ENCODE measurements at places on chromosomes 6 and 20.

- no peaks in the 10 kb centered on the region for H3K36me3 ChIP-seq
- H3K27me3 ChIP-seq, result no peaks in the 10 kb centered on the region
- H3K27ac ChIP-seq, result peak overlapping the region; percentile 91
- peak; percentile 96 for DNase-seq
These were observed 14.0 kb upstream of the FAM50B start for GRCh38 chr6:3835055-3835731.

- no peak overlapping the region for H3K27ac ChIP-seq
- no peak for DNase-seq
- H3K27me3 ChIP-seq, result no peaks in the 10 kb centered on the region
These were observed 528.7 kb upstream of the SOX4 start for GRCh38 chr6:21064756-21065340.

DNA sequence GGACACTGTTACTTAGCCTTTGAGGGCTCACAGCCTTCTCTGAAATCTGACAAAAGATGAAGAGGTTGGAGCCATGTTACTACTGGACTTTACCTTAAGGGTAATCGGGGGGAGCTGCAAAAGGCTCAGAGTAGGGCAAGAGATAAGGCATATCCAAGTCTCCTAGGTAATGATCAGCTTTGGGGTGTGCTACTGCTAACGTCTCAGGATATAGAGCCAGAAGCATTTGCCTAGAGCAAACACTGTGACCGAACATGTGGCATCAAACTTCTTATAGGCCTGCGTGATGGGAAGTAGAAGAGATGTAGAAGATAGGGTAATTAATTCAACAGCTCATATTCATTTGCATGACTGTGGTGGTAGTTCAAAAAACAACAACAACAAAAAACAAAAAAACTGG lies 11.1 kb downstream of the UBE2V1 start:
- H3K4me3 ChIP-seq, result no peak overlapping the region
- H3K27me3 ChIP-seq, result no peaks in the 10 kb centered on the region
- DNase-seq, result peak; percentile 50
- H3K27ac ChIP-seq, result peak overlapping the region; percentile 39

GRCh38 chr6:170152989-170153388 lies 137.9 kb downstream of the DLL1 start:
- no peaks in the 10 kb centered on the region for H3K36me3 ChIP-seq
- peak; percentile 11 for DNase-seq
- H3K27ac ChIP-seq, result no peak overlapping the region
- peaks cover 7% of the 10 kb centered on the region for H3K27me3 ChIP-seq
- no peaks in the 10 kb centered on the region for H3K4me1 ChIP-seq

- no peak overlapping the region for H3K27ac ChIP-seq
- DNase-seq, result no peak
- H3K4me1 ChIP-seq, result no peaks in the 10 kb centered on the region
- no peaks in the 10 kb centered on the region for H3K27me3 ChIP-seq
These were observed 83.4 kb downstream of the GMPR start for GRCh38 chr6:16321826-16322225.

- H3K4me1 ChIP-seq, result peaks cover 24% of the 10 kb centered on the region
- H3K27me3 ChIP-seq, result no peaks in the 10 kb centered on the region
- no peak overlapping the region for H3K4me3 ChIP-seq
- H3K36me3 ChIP-seq, result no peaks in the 10 kb centered on the region
- H3K27ac ChIP-seq, result no peak overlapping the region
These were observed 135.0 kb upstream of the TNFAIP3 start for GRCh38 chr6:137731960-137732616.

- no peaks in the 10 kb centered on the region for H3K36me3 ChIP-seq
- peaks cover 11% of the 10 kb centered on the region for H3K4me1 ChIP-seq
- H3K27ac ChIP-seq, result no peak overlapping the region
These were observed 3.1 kb downstream of the BMP6 start for GRCh38 chr6:7728855-7729590.

DNA sequence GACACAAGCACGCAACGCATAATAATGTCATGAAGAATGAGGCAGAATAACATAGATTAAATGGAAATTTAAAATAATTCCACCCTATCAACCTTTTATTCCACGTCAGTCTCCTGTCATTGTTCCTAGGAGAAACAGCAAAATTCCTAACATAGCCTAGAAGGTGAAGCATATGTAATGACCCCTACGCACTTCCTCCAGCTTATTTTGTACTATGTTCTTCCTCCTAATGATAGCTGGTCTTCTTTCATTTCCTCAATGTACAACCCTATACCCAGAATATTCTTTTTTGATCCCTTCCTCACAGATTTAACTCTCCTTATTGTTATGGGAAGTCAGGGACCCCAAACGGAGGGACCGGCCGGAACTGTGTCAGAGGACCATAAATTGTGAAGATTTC lies 122.0 kb upstream of the CARMIL1 start:
- DNase-seq, result no peak
- H3K4me3 ChIP-seq, result no peak overlapping the region
- H3K27me3 ChIP-seq, result no peaks in the 10 kb centered on the region
- H3K27ac ChIP-seq, result no peak overlapping the region

- H3K27ac ChIP-seq, result no peak overlapping the region
- peaks cover 53% of the 10 kb centered on the region for H3K36me3 ChIP-seq
- H3K4me1 ChIP-seq, result no peaks in the 10 kb centered on the region
- H3K27me3 ChIP-seq, result no peaks in the 10 kb centered on the region
- no peak for DNase-seq
- no peak overlapping the region for H3K4me3 ChIP-seq
These were observed 21.9 kb downstream of the PYGB start for GRCh38 chr20:25269833-25270170.
